ENCODE measurements at places on chromosomes 3 and 15. TPM values are rescaled to one million over a fixed set of nuclear protein-coding genes. Genes with fewer than 3 reads are reported as not detected.

Gene TF
- 4.8 TPM for total RNA-seq

GRCh38 chr3:60588806-60589205 is 662.4 kb downstream of the FHIT start:
- DNase-seq, result no peak

Gene LRRC3B
- total RNA-seq, result not detected

- DNase-seq, result no peak
Measured at GRCh38 chr15:24823473-24823872, 131.3 kb upstream of the SNRPN start.

DNA sequence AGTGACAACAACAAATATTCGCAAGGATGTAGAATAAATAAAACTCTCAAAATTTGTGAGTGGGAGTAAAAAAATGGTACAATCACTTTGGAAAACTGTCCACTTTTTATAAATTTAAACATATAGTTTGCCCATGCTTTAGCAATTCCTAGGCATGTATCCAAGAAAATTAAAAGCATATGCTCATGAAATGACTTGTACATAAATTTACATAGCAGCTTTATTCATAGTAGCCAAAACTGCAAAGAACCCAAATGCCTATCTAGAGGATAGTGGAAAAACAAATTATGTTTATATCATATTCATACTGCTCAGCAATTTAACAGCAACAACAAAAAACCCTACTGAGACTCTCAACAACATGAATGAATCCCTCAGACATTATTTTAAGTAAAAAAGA is 363.6 kb upstream of the CCDC54 start:
- no peak for DNase-seq

GRCh38 chr15:34855893-34856292 is 60.5 kb upstream of the ACTC1 start:
- DNase-seq, result no peak

DNA sequence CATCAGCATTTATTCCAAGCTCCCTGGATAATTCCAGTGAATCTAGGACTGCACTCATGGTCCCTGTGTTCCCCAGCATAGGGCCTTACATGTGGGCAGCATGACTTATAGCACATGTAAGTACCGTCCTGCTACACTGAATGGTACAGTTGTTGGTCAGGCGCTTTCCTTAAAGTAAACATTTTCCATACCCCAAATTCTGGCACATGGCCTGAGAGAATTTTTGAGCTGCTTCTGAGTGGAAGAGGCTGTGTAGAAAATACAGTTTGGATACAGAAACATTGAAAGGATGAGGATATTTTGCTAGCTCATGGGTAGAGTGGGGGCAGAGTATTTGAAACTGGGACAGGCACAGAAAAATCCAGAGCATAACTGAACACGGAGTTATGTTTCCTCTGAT is 27.6 kb downstream of the CORO2B start:
- no peak for DNase-seq

Gene MKRN3
- total RNA-seq, result not detected

DNA sequence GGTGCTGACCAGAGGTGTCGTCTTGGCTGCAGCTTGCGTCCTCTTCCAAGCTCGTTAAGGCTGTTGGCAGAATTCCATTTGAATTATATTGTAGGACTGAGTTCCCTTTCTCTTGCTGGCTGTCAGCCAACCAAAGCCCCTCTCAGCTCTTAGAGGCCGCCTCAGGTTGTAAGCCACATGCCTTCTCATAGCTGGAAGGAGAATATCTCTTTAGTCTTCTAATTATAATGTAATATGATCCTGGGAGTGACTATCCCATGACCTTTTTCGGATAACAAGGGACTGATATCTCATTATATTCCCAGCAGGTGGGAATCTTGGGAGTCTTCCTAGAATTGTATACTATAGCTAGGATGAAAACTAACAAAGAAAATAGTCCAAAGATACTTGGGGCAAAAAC is 4.8 kb downstream of the SCG5 start:
- no peak for DNase-seq

- no peak for DNase-seq
Measured at GRCh38 chr15:26087395-26087794, 224.3 kb upstream of the ATP10A start.

DNA sequence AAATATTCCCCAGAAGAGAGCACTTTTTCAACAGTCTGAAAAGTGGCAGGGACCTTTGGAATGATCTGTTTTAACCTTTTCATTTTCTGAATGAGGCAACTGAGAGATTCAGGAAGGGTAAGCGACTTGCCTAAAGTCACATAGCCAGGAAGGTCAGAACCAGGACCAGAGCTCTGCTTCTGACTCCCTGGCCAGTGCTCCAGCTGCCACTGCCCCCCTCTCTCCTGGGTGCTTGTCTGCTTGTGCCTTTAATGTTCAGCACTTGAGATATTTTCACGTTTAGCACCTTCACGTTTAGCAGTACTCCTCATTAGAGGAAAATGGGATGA is 68.3 kb downstream of the SMAD3 start:
- no peak for DNase-seq

Gene ASB14
- not detected for total RNA-seq

Gene P2RY14
- 3.5 TPM for total RNA-seq

DNA sequence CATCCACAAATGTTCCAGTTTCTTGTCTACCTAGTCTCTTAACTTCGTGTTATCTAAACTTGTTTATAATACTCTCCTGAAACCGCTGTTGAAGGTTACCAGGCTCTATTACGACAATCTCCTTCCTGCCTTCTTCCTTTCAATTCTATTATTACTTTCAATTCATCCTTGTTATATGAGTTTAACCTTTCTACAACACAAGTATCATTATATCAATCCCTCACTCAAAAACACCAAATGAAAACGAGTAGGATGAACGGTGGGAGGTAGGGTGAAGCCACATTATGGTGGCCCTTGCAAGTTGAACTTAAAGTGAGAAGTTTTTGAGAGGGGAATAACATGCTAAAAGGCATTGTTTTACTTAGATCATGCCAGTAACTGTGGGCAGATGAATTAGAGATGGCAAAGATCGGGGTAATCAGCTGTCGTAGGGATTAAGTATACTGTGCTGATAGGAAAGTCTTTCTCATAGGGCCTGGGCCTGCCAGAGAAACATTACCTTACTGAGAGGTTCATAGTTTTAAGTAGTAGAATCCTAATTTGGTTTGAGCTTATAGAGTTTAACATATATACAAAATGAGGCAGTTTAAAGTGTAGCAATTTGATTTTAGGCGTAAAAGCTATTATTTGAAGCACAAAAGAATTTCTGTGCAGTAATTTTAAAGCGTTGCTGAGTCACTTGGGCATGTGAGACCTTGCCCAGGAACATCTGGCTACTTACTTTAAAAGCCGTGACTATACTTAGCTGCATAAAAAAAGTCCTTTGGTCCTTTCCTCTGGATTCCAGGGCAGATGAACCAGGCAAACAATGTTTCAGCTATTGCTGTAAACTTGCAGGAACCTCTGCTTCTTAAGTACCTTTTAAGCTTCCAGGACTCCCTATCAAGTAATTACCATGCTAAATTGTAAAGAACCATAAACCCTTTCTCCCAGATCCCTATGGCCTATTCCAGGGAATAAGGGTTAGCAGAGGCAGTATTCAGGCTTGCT is 3.3 kb upstream of the CEP97 start:
- DNase-seq, result no peak

Gene KBTBD12
- not detected for total RNA-seq

GRCh38 chr3:175726228-175726627 is 867.1 kb downstream of the NAALADL2 start:
- no peak for DNase-seq

DNA sequence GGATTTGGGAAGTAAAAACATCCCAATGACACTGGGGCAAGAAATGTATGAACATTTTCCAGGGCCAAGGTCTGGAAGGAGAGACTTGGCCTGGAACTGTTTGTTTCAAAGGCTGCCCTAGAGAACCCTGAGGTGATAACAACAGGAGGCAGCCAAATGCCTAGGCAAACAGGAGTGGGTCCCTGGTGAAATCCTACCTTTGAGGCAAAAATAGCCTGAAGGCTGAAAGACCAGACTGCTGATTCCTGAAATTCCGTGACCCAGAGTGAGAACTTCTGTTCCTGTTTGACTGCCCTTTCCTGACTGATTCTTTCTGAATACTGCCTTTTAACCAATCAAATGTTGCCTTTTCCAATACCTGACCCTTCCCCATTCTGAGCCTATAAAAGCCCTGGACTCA is 196.4 kb downstream of the NSUN3 start:
- DNase-seq, result no peak

Gene CORO2B
- total RNA-seq, result 2.7 TPM

DNA sequence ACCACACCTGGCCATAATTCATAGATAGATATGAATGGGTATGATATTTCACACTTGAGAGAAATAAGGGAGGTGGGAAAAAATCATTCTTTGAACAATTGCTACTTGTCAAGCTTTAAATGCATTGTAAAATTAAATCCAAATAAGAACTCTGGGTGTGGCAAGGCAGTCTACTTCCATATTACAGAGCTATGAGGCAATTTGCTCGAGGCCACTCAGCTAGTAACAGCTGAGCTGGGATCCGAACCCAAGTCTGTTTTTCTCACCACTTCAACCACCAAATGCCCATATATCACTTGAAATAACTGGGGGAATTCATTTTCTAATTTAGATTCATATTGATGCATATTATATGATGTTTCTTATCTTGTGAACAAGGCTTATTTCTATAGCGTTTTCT is 482.2 kb upstream of the ADAMTS9 start:
- no peak for DNase-seq

Gene CATSPER2
- total RNA-seq, result 1.8 TPM

GRCh38 chr3:38083871-38084333 is 44.9 kb downstream of the DLEC1 start:
- no peak for DNase-seq

Gene PLCH1
- total RNA-seq, result 0.68 TPM

GRCh38 chr15:63291507-63291906 is 14.1 kb downstream of the APH1B start:
- DNase-seq, result no peak

Gene GALNT15
- 26.5 TPM for total RNA-seq

DNA sequence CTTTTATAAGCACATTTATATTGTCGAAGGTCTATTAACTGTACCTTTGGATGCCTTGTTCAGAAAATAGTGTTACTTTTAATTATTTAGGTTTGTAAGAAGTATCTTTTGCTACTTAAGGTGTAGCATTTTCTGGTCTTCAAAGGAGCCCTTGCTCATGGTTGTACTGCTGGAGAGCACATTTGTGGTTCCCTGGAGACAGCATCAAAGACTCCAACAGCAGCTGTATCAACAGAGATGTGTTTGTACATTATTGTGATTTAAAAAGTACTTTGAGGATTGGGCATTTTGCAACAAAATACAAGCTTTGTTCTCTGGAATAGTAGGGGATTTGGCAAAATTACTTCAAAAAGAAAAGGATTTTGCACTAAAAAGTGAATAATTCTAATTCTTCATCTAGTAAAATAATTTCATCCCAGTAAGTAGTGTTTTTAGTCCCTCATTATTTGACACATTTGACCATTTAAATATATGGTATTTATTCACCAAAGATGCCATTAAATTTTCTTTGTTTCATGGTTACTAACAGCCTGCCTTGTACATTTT is 16.5 kb downstream of the TBC1D23 start:
- no peak for DNase-seq

DNA sequence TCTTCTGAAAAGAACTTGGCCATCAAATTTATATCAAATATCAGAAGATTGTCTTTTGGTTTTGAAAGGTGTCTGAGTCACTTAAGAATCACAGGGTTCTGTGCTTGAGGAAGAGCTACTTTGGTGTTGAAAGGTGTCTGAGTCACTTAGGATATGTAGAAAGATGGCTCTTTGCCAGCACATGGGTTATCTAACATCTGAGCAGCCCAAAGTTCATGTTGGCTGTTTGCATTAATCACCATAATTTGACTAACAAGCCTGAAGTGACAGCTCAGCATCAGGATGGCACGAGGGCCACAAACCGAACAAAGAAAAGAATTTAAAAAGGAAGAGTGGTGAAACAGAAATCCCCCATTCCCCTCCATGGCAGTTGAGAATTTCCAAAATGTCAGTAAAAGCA is 190.5 kb upstream of the CMC1 start:
- DNase-seq, result no peak

- no peak for DNase-seq
Measured at GRCh38 chr3:129235344-129235917, 14.0 kb upstream of the COPG1 start.

Gene PTPRG
- total RNA-seq, result 16.1 TPM

DNA sequence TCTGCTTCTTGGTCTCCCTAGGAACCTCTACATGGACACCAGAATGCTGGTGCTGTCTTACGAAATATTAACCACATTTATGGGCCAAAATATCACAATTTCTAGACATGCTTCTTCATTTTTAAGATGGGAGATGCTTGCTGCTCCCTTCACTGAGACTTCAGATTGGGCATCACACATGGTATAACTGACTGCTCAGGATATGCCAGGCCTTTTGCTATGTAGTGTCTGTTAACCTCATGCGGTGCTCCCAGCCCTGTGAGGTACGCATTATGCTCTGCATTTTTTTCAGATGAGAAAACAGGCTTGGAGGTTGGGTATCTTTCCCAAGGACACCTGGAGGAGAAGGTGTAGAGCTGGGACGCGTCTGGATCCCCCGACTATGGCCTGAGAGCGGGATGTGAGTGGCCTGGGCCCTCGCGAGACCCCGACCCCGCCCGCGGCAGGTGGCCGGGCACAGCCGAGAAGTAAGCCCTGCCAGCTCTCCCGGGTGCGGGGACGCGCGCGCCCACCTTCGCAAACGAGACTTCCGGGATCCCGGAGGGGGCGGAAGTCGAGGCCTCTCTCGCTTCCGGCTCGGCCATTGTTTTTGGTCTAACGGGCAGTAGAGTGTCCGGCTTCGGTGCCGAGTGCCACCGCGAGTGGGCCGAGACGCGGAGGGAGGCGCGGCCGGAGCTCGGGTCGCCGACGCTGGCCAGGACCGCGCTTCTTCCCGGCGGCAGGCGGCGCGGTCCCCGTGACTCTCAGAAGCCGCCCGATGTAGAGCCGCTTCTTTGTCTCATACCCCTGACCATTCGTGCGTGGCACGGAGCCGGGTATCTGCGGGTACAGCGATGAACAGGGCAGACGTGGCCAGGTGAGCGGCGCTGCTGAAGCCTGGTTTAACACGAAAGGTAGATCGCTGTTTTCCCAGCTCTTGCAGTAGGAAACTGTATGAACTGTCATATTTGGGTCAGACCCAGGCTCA is at the start of gene ZKSCAN7:
ZKSCAN7 (plus strand) TSS at position 568 of the 967 bp plus-strand sequence. CDS start 1,855 bp downstream, outside the sequence.
- DNase-seq, result peak; percentile 64

- DNase-seq, result no peak
Measured at GRCh38 chr15:44381236-44381635, 46.2 kb upstream of the CTDSPL2 start.

Data from suprapubic skin (tissue), 4 donors.